ENCODE measurements at places on chromosomes 12 and 14.

DNA sequence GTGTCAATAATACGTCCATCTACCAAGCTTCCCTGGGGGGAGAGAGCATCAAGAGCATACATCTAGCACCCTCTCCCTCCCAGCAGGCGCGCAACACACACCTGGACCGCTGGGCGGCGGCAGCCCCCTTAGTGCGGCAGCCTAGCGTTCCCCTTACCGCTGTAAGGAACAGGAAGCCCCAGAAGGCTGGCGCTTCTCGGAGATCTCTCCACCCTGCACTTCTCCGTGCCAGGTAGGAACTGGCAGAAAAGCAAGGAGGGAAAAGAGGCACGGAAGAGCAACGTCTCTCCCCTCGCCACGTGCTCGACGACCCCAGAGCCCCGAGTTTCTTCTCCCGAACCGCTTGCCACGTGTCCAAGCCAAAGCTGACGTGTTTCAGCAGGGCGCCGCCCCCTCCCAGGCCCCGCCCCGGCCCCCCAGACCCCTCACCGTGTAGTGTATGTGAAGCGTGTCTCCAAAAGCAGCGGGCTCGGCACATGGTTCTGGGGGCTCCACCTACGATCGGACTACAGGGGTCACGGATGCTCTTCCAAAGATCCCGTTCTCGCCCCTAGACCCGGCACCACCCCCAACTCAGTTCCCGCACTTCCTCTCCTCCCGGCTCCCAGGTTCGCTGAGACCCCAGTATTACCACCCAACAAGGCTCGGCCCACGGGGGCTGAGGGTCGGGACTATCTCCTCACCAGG is 532 bp downstream of the FKBP11 start:
- no peak for DNase-seq

- no peak for DNase-seq
Observed at GRCh38 chr14:103504991-103505565, 17.6 kb downstream of the CKB start.

- DNase-seq, result no peak
Observed at GRCh38 chr12:94596596-94596995, 53.8 kb downstream of the TMCC3 start.

- no peak for DNase-seq
Observed at GRCh38 chr12:130204541-130204953, 42.3 kb downstream of the FZD10 start.

DNA sequence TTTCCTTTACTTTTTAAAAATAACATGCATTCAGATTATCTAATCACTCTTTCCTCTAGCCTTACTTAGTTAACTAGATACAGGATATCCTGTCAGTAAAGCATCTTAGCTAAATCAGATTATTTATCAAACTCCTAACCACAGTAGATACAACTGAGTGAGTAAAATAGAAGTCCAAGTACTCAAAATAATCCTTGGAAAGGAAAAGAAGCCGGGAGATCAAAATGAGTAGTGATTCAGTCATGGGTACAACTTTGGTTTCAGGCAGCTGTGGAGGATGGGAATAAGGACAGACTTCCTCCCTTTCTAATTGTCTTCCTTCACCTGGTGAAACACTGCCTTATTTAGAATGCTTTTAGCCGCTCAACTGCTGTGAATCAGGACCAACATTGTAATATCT is 29.4 kb downstream of the GNG2 start:
- no peak for DNase-seq

GRCh38 chr14:81455390-81455789 is 55.3 kb upstream of the STON2 start:
- DNase-seq, result no peak

DNA sequence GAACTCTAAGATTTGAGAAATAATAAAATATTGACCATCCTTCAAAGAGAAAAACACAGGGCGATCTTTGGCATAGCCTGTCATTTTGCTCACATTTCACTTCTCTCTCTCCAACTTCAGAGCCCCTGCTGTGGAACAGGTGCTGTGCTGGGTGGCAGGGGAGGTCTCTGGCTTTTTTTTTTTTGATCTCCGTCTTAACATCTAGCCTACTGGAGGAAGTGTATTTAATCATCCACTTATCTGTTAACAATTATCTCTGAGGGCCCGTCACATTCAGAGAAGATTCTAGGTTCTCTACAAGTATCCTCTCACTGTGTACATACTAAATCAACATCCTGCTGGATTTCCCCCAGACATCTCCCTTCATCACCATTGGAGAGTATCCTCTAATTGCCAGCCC is 34.1 kb downstream of the CHST11 start:
- DNase-seq, result no peak

DNA sequence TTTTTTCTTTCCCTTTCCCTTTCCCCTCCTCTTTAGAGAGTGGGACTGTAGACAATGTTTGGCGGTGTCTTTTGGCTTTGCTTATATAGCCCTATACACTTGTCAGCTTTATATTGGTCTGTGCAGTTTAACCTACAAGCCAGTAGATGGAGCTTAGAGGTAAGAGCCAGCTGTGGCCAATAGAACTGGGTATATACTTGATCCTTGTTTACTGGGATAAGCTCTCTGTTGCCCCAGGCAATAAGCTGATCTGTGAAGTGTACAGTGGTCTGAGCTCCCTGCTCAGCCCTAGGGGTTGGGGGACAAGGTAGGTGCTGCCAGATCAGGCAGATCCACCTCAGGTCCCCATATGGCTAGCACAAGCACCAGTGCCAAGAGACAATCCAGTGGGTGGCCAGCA is 434.1 kb downstream of the NOVA1 start:
- no peak for DNase-seq

- no peak for DNase-seq
Observed at GRCh38 chr12:67082221-67082620, 186.9 kb upstream of the CAND1 start.

DNA sequence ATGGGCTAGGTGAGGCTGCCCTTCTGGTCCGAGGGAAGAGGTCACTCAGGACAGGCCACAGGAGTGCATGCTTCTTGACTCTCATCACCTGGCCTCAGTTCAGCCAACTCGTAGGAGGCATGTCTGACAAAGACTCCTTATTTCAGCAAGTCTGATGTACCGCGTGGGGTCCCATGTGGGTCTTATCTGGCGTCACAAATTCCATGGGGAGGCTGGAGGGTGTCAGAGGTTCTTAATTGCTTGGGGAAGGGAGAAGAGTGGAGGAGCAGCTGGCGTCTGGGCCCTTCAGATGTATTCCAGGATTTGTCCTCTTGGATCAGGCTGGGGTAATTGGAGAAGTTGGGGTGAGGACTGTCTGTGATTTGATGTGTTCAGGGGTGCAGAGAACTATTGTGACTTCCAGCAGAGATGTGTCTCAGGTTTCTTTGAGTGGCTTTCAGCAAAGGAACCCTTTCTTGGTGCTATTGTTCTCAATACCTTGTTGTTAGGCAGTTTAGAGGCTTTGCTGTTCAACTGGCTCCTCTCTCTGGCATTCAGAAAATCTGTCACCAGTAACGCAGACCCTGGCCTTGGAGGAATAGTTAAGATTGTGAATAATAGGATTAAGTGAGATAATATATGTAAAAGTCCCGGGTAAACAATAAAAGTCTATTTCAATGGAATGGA is 60.1 kb downstream of the SUSD6 start:
- no peak for DNase-seq

DNA sequence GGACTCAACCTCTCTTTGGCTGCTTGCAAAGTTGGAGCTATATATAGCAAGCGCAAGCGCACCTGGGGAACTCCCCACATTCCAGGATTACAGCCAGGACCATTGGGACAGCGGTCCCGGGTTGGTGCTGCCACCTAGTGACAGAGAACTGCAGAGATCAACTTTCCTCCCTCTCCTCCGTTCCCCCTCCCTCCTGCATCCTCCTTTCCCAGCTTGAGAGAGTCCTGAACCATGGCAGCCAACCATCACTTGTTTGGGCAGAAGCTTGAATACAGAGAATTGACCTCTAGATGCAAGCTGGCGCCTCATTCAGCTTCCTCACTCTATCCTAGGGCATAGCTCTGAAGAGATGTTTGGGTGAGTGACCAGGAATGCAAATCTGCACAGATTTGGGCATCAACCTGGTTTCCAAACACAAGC is 17.4 kb upstream of the FLVCR2 start:
- peak; percentile 20 for DNase-seq

DNA sequence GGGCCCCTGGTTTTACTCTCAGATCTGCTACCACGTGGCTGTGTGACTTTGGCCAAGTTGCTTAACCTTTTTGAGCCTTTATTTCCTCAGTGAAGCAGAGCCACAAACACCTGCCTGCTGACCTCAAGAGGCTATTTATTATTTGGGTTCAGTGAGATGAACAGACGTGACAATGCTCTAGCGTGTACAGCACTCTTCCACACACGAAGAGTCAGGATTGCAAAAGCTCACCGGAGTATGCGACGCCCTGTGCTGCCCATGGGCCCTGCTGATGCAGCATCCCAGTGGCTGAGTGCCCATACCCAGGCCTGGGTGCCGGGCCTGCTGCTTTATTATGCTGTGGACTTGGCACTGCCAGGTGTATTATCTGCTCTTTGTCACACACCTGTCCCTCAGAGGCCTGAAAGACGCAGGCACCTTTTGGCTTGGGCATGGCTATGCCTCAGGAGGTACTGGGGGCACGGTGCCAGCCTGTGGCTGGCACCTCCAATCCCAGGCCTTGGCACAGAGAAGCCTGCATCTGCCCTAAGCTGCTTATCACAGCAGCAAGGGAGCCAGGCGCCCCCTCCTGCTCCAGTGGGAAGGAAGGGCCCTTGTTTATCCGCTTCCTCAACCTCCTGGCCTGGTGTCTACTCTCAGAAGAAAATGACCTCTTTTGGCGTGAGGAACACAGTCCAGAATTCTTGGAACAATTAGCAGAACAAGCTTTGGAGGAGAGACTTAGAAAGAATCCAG is 22.3 kb upstream of the TC2N start:
- DNase-seq, result no peak

GRCh38 chr14:42149609-42150261 is 543.1 kb downstream of the LRFN5 start:
- DNase-seq, result no peak

DNA sequence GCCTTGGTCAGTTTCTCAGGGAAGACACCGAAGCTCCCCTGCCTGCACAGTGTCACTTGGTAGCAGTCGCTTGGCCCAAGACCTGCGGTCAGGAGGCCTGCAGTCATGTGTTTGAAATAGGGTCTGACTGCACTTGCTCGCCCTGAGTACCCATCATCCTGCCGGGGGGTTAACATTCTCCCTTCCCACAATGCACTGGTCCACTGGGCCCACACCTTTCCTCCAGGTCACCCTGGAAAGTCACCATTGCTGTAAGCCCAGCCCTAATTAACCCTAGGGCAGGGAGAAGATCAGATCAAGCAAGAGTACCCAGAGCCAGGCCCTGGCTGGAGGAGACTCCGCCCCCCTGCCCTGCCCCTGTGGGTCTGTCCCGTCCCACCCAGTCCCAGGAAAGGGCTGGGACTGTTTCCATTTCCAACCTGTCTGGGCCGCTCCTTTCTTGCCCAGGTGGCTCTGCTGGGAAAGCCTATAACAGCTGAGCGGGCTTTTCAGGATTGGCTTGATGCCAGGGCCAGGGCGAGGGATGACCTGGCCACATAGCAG is 87.1 kb downstream of the ZFP36L1 start:
- DNase-seq, result no peak

DNA sequence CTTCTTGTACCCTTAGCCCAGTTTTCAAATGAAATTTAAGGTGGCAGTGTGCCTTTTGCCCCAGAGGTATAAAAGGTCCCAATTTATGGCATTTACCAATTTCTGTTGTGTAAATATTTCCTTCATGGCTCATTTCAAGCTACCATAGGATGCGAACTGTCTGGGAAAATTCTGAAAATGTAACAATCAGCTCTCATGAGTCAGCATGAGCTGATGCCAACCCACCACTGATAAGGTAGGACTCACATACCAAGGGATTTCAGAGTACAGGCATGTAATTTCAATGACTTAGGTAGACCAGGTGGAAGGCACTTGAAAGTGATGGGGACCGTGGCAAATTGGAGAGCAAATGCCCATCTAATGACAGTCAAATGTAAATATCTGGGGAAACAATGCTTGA is 169.5 kb downstream of the TTC8 start:
- DNase-seq, result no peak

- DNase-seq, result no peak
Observed at GRCh38 chr12:124641591-124641990, 74.2 kb upstream of the NCOR2 start.

GRCh38 chr14:54920052-54920451 is 17.4 kb upstream of the GCH1 start:
- DNase-seq, result no peak

GRCh38 chr12:53461059-53461458 is 9.2 kb downstream of the PCBP2 start:
- DNase-seq, result no peak

DNA sequence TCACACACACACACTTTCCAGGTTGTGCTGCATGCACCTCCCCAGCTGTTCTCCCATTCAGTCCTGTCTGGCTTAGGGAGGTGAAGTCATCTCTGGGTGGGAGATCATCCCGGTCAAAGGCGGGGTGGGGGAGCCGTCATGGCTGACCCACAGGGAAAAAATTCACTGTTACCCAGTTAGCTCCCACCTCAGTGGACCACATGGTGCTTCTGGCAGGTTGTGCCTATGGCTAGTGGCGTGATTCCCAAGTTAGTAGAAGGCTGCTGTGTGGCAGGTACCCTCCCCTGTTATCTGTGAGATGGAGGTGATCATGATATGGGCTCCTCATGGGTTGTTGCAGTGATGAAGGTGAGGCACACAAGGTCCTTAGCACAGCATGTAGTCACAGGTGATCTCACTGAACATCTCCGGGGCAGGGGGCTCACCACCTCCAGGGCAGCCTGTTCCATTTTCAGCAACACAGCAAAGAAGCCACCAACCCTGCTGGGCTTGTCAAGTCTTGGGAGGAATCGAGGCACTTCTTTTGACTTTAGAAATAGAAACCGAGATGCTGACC is 154.9 kb upstream of the CCND2 start:
- DNase-seq, result no peak

- no peak for DNase-seq
Observed at GRCh38 chr12:84464616-84465015, 448.0 kb downstream of the SLC6A15 start.
